Stomach (tissue), 19 donors: ENCODE measurements at places on chromosomes 13 and 19. TPM values are rescaled to one million over a fixed set of nuclear protein-coding genes. Genes with fewer than 3 reads are reported as not detected.

The RXFP2 gene
- total RNA-seq, result not detected

The C19orf67 gene
- not detected for total RNA-seq

The USHBP1 gene
- 4.5 TPM for total RNA-seq

The SIGLEC8 gene
- total RNA-seq, result 2.3 TPM

DNA sequence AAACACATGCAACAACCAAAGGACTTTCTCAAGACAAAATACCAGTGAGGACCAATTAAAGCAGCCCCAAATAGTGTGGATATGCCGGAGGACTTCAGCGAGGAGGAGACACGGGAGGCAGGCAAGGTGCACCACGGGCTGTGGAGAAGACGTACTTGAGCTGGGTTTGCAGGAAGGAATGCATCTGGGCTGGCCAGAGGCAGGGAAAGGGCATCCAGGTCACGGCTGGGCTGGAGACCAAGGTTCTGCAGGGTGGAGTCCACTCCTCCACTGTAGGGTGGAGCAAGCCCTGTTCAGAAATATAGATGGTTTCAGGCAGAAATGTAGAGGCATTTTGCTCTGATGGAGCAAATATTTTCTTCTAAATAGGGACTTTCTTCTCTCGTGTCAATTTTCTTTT is 36.6 kb upstream of the MEDAG start:
- H3K27me3 ChIP-seq, result no peaks in the 10 kb centered on the region
- H3K36me3 ChIP-seq, result no peaks in the 10 kb centered on the region
- DNase-seq, result no peak
- H3K4me3 ChIP-seq, result no peak overlapping the region

- no peaks in the 10 kb centered on the region for H3K36me3 ChIP-seq
- H3K4me3 ChIP-seq, result no peak overlapping the region
- DNase-seq, result no peak
- H3K4me1 ChIP-seq, result peaks cover 10% of the 10 kb centered on the region
Observed at GRCh38 chr13:50979187-50979586, 69.6 kb downstream of the RNASEH2B start.

- H3K4me3 ChIP-seq, result no peak overlapping the region
- H3K27me3 ChIP-seq, result no peaks in the 10 kb centered on the region
- DNase-seq, result no peak
- no peak overlapping the region for H3K27ac ChIP-seq
- no peaks in the 10 kb centered on the region for H3K4me1 ChIP-seq
- no peaks in the 10 kb centered on the region for H3K36me3 ChIP-seq
Observed at GRCh38 chr13:96474181-96474557, 384.3 kb downstream of the HS6ST3 start.

DNA sequence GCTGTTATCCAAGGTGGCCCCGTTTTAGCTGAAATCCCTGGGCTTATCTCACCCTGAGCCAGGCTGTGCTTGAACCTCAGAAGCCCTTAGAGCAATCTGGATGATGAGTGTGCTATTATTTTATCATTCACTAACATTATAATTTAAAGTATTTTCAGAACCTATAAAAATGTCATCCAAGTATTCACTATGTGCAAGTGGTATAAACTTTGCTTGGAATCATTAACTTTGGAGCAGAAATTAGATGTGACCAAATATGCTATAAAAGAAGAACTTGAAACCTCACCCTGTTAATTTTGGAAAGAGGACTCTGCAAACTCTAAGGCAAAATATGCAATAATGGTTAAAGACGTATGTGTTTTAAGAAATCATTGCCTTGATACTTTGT is 147.5 kb downstream of the USP12 start:
- H3K27me3 ChIP-seq, result no peaks in the 10 kb centered on the region
- no peak overlapping the region for H3K27ac ChIP-seq
- no peaks in the 10 kb centered on the region for H3K36me3 ChIP-seq
- peaks cover 26% of the 10 kb centered on the region for H3K4me1 ChIP-seq
- no peak for DNase-seq

DNA sequence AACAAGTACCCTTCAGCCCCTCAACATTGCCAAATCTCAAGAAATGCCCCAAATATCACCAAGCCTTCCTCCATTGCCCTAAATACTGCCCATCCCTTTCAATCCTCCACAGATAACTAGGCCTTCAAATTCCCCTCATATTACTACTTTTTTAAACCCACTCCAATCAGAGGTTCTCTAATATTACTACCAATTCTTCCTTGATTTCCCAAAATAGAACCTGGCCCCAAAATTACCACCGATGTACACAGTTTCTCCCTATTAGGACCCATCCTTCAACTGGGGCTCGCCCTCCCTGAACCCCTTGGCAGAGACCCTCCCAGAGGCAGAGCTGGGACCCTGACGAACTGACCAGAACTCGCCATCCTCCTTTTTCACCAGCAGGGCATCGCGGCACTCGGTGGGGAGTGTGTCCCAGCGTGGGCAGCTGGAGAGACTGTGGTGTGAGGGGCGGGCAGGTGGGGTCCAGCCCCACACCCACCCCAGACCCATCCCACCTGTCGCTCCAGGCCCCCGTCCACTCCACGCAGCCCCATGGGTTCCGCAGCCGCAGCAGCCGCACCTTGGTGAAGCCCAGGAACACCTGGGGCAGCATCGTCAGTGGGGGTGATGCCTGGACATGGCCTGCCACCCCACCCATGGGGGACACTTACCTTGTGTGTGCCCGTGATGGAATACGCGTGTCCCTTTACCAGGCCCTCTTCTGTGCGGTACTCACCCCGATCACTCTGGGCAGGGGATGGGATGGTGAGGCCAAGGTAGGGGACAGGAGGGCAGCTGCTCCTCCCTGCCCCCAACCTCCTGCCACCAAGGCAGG is 6.1 kb downstream of the CAPN12 start:
- no peaks in the 10 kb centered on the region for H3K36me3 ChIP-seq
- H3K27me3 ChIP-seq, result no peaks in the 10 kb centered on the region
- no peak overlapping the region for H3K4me3 ChIP-seq
- DNase-seq, result peak; percentile 12
- no peak overlapping the region for H3K27ac ChIP-seq
- peaks cover 39% of the 10 kb centered on the region for H3K4me1 ChIP-seq

- H3K27me3 ChIP-seq, result no peaks in the 10 kb centered on the region
- no peak overlapping the region for H3K4me3 ChIP-seq
- no peak overlapping the region for H3K27ac ChIP-seq
- H3K36me3 ChIP-seq, result no peaks in the 10 kb centered on the region
- H3K4me1 ChIP-seq, result no peaks in the 10 kb centered on the region
Observed at GRCh38 chr13:73481886-73482445, 423.2 kb downstream of the KLF5 start.

DNA sequence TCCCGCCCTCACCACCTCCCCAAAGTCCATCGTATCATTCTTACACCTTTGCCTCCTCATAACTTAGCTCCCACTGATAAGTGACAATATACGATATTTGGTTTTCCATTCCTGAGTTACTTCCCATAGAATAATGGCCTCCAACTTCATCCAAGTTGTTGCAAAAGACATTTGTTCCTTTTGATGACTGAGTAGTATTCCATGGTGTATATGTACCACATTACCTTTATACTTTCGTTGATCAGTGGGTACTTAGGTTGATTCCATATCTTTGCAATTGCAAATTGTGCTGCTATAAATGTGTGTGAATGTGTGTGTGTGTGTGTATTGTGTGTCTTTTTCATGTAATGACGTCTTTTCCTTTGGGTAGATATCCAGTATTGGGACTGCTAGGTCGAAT is 109.6 kb downstream of the ZNF536 start:
- peaks cover 8% of the 10 kb centered on the region for H3K27me3 ChIP-seq
- H3K36me3 ChIP-seq, result no peaks in the 10 kb centered on the region
- H3K27ac ChIP-seq, result no peak overlapping the region
- no peak overlapping the region for H3K4me3 ChIP-seq
- DNase-seq, result no peak

DNA sequence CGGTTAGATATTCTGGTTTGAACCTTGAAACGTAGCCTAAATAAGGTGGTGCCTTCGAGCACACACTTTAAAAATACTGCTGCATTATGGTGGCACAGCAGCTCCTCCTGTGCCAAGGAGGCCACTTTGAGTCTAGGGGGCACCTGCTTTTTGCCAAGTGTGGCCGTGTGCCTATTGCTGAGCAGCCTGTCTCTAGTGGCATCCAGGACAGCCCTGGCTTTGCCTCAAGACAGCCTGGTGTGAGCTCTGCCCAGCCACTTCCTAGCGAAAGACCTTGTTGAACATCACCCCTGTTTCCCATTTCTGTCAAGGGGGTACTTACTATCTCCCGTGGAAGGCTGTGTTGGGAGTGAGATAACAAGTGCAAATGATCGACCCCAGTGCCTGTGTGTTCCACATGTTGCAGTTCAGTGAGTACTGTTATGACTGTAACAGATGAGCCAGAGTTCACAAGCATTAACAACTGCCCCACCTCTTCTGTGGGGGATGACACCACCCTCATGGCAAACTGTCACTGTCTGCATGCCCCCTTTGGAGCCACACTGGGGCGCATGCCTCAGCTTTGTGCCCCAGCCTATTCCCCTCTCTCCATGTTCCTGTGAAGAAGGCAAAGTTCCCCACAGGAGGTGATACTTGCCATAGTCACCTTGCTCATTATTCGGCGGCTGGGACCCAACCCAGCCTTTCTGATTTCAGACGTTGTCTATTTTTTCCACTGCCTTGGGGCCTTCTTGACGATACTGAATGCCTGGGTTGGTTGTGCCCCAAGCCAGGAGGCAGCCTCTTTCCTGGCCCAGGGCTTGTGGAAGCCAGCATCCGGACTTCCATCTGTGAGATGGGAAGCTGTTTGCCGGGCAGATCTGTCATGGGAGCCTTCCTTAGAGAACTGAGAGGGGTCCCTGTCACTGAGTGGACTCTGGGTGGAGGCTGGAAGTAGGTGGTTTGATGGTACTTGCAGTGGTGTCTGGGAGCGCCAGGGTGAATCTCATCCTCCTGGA is 5.4 kb downstream of the GATAD2A start:
- DNase-seq, result no peak
- no peak overlapping the region for H3K4me3 ChIP-seq
- H3K4me1 ChIP-seq, result peaks cover 60% of the 10 kb centered on the region
- H3K36me3 ChIP-seq, result no peaks in the 10 kb centered on the region
- no peak overlapping the region for H3K27ac ChIP-seq
- H3K27me3 ChIP-seq, result no peaks in the 10 kb centered on the region

DNA sequence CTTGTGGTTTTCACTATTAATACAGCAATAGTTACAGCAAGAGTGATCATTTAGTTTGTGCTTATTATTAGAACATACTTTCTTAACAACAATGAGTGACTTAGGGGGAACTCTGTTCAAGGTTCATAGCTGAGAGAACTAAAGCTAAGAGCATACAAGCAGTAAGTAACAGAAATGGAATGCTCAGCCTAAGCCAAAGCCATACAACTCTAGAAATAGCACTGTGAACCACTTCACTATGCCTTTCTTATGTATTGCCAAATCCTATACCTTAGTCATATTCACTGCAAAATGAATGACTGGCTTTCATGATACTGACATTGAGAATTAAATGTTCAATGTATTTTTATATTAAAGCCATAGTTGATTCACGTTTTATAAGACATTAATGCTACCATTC is 599.7 kb upstream of the SLITRK1 start:
- no peak overlapping the region for H3K4me3 ChIP-seq
- H3K27me3 ChIP-seq, result no peaks in the 10 kb centered on the region
- no peaks in the 10 kb centered on the region for H3K4me1 ChIP-seq
- no peak for DNase-seq
- no peak overlapping the region for H3K27ac ChIP-seq

DNA sequence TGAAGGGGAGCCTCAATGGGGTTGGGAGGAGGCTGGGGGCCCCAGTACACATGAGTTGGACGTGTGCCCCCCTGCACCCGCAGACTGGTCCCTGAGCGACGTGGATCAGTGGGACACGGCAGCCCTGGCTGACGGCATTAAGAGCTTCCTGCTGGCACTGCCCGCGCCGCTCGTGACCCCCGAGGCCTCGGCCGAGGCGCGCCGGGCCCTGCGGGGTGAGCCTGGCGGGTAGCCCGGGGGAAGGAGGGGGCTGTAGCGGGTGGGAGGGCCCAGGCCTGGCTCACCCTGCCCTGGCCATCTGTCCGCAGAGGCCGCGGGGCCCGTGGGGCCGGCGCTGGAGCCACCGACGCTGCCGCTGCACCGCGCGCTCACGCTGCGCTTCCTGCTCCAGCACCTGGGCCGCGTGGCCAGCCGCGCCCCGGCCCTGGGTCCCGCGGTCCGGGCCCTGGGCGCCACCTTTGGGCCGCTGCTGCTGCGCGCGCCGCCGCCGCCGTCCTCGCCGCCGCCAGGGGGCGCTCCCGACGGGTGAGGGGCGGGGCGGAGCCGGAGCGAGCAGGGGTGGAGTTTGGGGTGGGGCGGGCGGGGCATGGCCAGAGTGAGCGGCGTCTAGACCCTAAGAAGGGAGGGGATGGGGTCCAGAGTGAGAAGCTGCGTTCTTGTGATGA is 8.1 kb downstream of the PIK3R2 start:
- DNase-seq, result peak; percentile 87
- H3K4me1 ChIP-seq, result peaks cover 35% of the 10 kb centered on the region
- no peaks in the 10 kb centered on the region for H3K27me3 ChIP-seq
- peak overlapping the region; percentile 48 for H3K4me3 ChIP-seq
- H3K36me3 ChIP-seq, result peaks cover 45% of the 10 kb centered on the region

DNA sequence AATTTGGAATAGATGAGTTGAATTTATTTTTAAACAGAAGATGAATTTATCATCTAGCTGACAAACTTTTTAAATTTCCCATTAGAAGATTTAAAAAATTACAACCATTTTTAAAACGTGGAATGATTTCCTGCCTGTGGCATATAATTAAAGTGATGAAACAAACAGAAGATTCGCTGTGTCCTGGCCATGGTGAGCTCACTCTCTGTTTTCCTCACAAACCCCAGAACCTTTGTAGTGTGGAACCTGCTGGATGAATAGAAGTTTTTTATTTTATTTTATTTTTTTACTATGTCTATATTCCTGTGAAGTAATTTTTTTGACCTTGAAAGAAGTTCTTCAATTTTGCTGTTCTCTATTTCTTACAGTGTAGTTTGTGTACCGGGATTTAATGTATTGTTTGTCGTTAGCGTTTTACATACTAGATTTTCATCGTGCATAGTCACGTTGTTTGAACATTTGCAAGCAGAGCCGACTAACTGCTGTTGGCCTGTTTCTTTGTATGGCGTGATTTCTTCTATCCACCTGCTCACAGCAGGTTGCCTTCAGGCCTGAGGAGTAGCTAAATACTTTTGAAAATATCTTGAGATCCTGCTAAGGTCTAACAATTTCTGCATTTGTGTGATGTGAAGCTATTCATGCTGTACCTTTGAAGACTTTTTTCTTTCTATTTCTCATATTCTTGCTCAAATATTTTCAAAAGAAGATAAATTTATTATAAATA is 149.2 kb downstream of the GGACT start:
- H3K4me1 ChIP-seq, result peaks cover 20% of the 10 kb centered on the region
- H3K36me3 ChIP-seq, result no peaks in the 10 kb centered on the region
- H3K4me3 ChIP-seq, result no peak overlapping the region

- H3K4me1 ChIP-seq, result no peaks in the 10 kb centered on the region
- no peak overlapping the region for H3K4me3 ChIP-seq
- DNase-seq, result no peak
- H3K36me3 ChIP-seq, result peaks cover 9% of the 10 kb centered on the region
- no peak overlapping the region for H3K27ac ChIP-seq
- no peaks in the 10 kb centered on the region for H3K27me3 ChIP-seq
Observed at GRCh38 chr19:37683520-37683919, 28.3 kb upstream of the ZFP30 start.
